Fibroblast of skin of abdomen (primary cell): ENCODE measurements at places on chromosomes 4 and X.

GRCh38 chr4:39881789-39882188, 95.9 kb downstream of the PDS5A start:
- no peak for DNase-seq

- no peak for DNase-seq
Observed at GRCh38 chr4:26208237-26208994, 112.4 kb upstream of the RBPJ start.

GRCh38 chr4:139740121-139740520, 74.5 kb downstream of the MGST2 start:
- DNase-seq = no peak

DNA sequence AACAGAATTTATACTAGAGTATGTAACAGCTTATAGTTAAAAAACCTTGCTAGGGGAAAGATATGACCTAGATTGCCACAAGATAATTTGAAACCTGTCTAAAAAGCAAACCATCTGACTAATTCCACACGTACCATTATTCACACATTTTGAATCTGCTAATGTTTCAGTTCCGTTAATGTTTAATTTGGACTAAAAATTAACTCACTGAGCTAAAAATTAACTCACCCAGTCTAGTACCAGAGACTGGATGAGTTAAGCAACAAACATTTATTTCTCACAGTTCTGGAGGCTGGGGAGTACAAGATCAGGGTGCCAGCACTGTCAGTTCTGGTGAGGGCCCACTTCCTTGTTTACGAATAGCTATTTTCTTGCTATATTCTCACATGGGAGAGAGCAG, 231.5 kb upstream of the DIAPH2 start:
- no peak for DNase-seq

- no peak for DNase-seq
Observed at GRCh38 chr4:25809996-25810395, 52.8 kb downstream of the SEL1L3 start.

DNA sequence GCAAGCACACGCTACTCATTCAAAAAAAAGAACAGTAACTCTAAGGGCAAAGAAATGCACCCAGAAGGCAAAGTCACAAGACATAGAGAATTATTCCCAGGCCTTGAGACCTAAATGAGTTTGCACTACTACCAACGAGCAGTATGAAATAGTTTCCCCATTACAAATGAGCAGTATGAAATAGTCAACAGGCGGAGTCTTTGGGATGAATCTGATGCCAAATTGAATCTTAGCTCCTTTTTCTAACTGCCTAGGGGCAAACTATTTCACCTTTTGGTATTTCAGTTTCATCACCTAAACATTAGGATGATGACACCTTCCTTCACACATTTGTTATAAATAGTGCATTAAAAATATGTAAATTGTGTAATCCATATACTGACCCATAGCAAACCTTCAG, 213.0 kb upstream of the FAT4 start:
- DNase-seq = peak; percentile 25

- peak; percentile 49 for DNase-seq
Observed at GRCh38 chr4:48778431-48779094, 1.5 kb downstream of the FRYL start.

- no peak for DNase-seq
Observed at GRCh38 chr4:182764642-182765041, 152.5 kb downstream of the DCTD start.

DNA sequence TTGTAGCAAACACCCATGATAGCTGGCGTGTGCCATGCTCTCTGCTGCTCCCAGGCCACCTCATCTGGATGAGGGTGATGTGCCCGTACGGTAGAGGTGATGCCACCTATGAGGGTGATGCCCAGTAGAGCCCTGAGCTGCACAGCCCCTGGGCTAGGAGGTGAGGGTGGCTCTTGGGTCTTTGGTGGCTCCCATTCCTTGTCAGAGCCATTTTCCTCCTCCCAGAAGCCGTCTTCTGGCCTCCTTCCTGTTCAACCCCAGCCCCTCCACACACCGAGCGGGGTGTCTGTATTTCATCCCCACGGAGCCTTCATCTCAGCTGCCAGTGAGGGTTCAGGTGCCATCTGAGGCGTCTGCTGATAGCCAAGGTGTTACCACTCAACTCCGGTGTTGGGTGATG, 12.0 kb upstream of the TNIP2 start:
- DNase-seq = no peak

- no peak for DNase-seq
Observed at GRCh38 chr4:161892951-161893350, 270.8 kb downstream of the FSTL5 start.

DNA sequence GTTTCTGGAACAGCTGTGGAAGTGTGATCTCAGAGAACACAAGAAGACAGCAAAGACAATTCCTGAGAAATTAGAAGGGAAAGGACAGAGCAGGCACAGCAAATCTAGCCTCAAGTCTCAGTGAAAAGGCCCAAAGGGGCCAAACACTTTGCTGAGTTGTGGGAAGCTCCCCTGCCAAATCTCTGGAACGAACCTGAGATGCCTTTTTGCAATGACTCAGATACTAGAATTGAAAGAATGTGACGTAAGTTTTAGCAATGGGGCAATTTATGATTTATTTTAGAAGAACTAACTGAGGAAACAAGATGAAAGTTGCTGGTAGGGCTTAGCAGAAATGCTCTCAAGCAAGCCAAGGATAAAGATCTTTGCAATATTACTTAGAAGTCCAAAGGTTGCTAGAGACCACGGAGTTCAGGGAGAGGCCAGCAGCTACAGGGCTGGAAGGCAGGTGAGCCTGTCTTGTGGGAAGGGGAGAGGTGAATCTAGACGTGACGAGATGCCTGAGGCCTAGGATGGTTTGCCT, 92.8 kb downstream of the AMELX start:
- DNase-seq = peak; percentile 80

DNA sequence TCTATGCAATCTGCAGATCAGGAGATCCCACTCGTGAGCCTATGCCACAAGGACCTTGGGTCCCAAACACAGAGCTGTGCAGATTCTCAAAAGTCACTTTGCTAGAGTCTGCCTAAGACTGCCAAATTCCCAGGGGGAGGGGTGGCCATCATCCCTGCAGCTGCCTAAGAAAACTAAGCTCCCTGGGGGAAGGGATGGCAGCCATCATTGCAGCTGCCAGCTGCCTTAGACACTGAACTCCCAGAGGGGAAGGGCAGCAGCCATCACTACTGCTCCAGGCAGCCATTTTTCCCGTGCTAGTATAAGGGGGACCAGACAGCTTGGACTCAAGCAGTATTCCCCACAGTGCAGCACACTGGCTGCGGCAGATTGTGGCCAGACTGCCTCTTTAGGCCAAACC, 156.9 kb downstream of the NKX6-1 start:
- no peak for DNase-seq

DNA sequence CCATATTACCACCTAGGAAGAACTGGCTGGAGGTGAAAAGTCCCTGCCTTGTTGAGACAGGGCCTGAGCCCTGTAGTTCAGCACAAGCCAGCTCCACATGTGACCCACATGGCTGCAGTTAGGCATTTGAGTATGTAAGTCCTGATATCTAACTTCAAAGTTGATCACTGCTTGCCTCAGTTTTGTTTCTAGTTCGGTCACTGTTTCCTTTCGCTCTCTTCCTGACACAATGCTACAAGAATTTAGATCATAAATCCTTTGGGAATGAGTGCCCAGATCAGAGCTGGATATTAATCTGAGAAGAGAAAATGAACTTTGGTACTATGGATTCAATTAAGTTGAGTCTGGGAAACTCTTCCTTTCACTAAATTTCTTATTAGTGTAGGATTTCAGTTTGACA, 48.4 kb downstream of the AKAP4 start:
- no peak for DNase-seq

- DNase-seq = no peak
Observed at GRCh38 chrX:102983205-102983604, 46.1 kb downstream of the RAB40AL start.
